ENCODE measurements at places on chromosomes 6 and 20.

DNA sequence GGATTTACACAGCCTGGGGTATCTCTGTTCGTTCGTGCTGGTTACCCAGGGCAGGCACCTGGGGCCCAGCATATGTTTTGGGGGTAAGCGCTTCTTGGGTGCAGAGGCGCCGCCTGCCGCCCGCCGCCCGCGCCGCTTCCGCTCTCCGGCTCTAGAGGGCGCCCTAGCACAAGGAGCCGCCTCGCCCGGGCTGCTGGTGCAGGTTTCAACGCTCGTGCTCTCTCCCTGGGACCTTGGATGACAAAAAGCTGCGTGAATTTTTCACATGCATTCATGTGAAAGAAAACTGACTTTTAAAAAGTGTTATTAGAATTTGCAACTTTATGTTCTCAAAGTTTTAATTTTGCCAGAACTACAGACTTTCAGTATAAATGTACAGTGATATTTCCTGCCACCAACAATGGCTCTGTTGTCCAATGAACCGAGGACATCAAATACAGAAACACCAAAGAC is 32.5 kb downstream of the PRR18 start:
- DNase-seq: peak; percentile 72

DNA sequence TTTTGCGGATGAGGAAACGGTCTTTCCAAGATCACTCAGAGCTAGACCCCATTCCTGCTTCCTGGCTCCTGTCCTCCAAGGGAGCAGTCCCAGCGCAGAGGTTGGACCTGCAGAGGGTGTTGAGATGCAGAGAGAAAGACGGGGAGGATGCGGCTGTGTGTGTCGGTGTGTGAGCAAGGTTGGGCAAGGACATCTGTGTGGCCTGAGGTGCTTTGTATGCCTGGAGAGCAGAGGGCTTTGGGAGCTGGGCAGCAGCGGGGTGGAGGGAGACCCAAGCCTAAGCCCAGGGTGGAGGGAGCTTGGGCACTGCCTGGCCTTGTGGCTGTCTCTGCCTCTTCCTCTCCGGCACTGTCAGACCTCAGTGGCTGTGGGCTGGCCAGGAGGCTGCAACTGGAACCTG is 147.4 kb upstream of the RNF24 start:
- no peak for DNase-seq

DNA sequence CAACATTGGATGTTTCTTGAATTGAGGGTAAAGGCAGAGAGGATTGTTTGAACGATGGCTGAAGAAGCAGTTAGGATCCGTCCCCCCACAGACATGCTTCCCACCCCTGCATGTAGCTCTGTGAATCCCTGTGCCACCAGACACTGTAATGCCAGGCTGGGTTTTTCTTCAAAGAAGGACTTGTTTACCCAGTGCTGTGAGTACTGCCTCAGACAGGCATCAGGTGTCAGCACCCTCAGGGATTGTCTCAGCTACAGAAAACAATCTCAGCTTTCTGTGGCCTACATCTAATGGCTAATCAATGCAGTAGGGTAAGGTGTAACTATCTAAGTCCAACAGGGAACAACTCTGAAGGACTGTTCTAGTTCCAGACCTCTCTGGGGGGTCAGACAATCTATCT is 853.0 kb upstream of the EPHA7 start:
- no peak for DNase-seq

- no peak for DNase-seq
These were observed 52.8 kb upstream of the UTRN start for GRCh38 chr6:144232176-144232831.

DNA sequence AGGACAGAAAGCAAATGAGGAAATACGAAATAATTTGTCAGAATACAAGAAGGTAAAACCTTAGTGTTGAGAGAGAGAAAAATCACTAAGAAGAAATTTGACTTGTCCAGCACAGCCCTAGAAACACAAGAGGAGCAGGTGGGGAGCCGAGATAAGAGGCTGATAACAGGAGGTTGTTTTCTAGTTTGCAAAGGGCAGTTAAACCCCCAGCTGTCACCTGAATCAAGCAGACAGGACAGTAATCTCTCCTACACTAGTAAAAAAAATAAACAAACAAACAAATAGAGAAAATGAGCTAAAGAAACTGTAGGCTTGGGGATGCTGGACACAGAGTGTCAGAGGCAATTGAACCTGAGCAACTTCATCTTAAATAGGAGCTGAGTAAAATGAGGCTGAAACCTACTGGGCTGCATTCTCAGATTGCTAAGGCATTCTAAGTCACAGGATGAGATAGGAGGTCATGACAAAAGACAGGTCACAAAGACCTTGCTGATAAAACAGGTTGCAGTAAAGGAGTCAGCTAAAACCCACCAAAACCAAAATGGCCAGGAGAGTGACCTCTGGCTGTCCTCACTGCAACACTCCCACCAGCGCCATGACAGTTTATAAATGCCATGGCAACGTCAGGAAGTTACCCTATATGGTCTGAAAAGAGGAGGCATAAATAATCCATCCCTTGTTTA is 40.4 kb downstream of the FAM184A start:
- DNase-seq: no peak

GRCh38 chr6:24910961-24911725 is 24.6 kb downstream of the RIPOR2 start:
- peak; percentile 38 for DNase-seq

DNA sequence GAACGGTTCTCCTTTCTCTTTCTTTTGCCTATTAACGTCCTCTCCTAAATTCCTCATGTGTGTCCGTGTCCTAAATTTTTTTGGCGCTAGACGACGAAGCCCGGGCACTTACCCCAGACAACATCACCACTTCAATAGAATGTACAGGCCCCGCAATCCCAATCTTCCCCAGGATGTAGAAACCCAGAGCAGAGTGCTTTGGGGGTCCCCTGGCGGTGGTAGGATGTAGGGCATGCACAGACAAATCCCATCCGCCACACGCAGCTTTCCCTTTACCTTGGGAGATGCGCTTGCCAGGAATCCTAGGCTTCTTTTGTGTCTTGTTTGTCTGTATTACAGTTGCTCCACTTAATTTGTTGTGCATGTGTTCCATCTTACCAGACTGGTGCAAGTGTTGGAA is 417.3 kb upstream of the ARID1B start:
- DNase-seq: no peak

Data from CD4-positive, alpha-beta T cell treated with Interleukin-15 for 1 hour (primary cell).